ENCODE measurements at places on chromosomes 12 and 14.
A peak's percentile ranks its signal among the peaks of the same experiment; 100 is the strongest.

- DNase-seq = peak; percentile 73
Measured at GRCh38 chr14:20460458-20461224, 593 bp downstream of the PIP4P1 start.

GRCh38 chr14:37903343-37904191 lies 304.1 kb upstream of the SSTR1 start:
- no peak for DNase-seq

DNA sequence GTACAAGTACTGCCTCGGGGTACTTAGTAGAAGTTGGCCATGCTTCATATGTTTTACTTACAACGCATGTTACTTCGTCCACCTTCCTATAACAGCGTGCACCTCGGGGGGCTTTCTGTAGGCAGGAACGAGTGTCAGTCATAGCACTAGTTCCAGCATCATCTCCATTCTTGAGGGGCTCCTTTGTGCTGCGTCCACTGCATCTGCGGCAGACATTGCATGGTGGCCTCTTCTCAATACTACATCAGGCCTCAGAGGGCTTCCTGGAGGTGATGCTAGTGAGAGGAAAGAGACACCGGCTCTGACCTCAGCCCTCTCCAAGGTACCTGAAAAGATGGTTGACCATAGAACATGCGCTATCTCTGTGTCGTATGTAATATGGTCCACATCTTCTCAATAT lies 121.2 kb upstream of the RTL1 start:
- DNase-seq = no peak

DNA sequence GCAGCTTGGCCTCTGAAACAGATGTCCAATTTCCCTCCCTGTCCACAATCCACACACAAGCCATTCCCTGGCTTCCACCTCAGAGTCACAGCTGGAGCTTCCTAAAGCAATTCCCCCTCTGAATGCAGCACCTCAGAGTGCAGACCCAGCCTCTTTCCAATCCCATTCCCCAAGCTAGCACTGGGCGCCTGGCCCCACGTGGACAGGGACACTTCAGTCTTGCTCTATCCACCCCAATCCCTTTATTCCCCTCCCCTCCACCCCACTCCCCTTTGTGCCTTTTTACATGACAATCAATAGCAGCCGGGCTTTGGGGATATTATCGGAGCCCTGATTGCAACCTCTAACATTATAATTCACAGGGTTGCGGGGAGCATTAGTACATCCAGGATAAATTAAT lies 292.6 kb downstream of the TTC8 start:
- DNase-seq = no peak

DNA sequence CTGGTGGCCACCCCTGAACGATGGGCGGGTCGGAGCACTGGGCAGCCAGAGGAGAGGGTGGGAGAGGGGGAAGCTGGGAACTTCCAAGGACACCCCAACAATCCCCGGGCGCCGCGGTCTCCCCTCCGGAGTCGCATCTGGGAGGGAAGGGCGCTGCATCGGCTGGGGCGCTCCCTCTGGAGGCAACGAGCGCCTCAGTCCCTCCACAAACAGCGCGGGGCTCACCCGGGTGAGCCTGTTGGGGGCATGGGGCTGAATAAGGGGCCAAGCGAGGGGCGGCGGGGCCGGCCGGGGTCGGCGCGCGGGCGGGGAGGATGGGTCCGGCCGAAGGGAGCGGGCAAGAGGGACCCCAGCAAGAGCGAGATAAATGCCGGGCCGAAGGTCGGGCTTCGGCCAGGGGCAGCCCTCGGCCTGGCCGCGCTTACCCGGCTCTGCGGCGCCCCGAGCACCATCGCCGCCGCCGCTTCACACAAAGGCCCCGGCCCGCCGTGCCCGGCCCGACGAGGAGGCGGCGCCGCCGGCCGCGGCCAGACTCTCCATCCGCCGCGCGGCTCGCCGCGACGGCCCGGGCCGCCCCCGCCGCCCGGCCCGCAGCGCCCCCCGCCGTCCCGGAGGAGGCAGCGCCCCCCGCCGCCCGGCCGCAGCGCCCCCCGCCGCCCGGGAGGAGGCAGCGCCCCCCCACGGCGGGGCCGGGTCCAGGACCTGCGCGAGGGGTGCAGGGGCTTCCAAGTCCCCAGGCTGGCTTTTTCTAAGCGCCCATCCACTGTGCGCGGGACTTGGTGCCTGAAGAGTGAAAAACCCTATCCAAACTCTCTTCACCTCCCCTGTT lies at the start of gene ZBTB39:
Gene ZBTB39, minus strand, starts transcription at position 567 of the 829 bp plus-strand sequence. CDS start 1,629 bp downstream, outside the sequence.
- peak; percentile 29 for DNase-seq

GRCh38 chr14:73784181-73784987 lies 67.2 kb upstream of the PTGR2 start:
- DNase-seq = peak; percentile 51

- peak; percentile 77 for DNase-seq
Measured at GRCh38 chr14:92651106-92651757, 97.2 kb downstream of the LGMN start.

DNA sequence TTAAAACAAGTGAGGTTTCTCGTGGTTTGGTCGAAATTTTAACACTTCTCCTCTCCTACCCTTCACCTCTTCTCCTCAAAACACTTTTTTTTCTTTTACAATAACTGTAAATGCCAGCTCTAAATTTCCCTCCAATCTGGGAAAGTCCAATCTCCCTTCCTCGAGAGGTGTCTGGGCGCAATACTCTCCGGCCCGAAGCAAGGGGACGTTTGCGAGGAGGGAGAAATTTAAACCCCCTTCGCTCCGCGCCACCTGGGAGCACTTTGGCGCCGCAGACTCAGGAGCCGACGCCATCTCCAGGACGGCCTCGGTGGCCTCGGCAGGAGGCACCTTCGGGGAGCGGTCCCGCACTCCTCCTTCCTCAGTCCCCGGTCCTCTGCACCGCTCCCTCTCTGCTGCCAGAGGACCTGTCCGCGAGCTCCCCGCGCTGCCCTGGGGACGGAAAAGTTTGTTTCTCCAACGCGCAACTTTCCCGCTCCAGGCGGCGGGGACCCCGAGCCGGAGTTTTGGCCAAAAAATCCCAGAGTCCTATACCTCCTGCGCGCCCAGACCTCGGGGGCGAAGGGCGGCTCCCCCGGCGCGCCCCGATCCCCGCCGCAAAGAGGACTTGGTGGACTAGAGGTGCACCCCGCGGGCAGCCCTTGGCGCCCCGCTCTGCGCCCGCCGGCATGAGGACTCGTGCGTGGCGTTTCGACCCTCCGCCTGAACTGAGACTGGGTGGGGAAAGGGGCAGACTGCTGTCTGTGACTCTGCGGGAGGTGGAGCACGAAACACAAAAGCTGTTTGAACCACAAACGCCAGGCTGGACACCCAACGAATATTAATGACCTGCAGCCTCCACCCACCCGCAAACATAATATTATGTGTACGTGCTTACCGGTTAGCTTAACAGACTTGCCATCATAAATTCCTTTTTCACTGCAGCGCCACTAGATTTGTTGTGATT lies 95.2 kb upstream of the HMGA2 start:
- DNase-seq = no peak

DNA sequence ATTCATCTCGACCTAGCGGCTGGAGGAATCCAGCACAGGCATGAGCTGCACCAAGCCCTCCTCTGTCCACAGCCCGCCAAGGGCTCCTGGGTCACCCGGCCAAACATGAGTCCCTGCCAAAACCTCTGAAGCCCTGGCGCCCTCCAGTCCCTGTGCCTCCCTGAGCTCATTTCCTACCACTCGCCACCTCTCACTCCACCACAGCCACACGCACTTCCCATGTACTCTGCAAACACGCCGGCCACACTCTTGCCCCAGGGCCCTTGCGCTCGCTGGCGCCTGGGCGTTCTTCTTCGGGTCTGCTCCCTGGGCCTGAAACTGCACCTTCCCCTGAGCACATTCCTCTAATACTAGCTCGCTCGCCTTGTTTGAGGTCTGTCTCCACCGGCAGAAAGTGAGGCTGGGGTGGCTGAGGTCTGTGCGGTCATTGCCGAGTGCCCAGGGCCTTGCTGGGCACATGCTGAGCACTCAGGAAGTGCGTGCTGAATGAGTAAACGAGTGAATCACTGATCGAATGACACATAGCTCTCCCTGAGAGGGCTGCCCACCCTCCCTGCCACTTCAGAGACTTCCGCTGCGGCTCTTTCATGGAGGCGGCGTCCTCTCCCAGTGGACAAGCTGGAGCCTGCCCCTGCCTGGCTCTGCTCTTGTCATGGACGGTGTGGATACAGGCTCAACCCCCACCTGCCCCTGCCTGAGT lies 33.7 kb upstream of the DLK1 start:
- no peak for DNase-seq

DNA sequence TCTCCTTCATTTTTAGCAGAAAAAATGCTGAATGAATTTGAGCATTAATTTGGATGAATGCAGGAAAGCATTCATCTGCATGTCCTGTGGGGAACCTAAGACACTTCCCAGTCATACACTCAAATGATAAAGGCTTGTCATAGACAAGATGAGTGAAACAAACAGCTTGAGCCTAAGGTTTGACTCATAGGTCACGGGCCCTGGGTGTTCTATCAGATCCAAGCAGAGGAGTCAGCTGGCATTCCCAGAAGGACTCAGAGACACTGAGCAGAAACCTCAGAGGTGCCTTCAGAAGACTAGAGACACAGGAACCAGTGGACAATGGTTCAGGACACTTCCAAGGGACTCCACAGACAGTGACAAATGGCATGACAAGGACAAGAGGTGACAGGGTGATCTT lies 183.9 kb downstream of the NTF3 start:
- no peak for DNase-seq

DNA sequence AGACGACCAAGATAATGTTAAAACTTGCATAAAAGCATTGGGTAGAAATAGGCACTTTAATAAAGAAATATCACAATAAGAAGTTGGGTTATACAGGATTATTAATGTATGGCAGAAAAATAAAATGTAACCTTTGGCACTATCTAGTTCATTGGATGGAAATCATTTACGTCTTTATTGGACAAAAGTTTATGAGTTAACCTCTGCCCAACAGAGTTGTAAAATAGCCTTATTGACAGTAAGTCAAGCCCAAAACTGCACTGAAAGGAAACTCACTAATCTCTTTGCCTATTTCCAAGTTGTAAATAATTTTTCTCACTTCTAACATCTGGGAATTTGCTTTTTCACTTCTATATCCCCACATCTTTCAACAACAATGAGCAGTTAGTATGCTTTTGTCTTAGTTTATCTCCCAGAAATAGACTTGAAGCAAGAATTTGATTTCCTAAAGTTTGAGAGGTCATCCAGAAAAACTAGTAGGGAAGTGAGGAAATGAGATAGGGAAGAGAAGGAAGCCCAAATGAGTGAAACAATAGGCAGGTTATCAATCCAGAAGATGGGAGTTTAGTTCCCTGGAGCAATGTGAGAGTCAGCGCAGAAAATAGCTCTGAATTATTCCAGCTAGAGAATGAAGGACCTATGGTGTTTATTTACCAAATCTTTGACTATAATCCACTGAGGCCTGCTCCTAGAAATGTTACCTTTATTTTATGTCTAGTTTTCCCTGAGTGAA lies 434.8 kb downstream of the CCER1 start:
- DNase-seq = no peak

DNA sequence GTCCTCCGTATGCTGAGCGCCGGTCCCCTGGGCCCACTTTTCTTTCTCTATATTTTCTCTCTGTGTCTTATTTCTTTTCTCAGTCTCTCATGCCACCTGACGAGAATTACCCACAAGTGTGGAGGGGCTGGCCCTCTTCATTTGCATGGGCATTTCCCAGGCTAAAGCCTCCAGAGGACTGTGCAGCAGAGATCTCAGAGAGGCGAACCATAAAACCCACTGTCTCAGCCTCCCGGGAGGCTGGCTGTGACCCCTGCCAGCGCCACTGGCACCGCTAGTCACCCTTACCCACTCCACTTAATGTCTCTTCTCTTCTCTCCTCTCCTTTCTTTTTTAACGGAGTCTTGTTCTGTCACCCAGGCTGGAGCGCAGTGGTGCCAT lies 7.1 kb upstream of the SERPINA9 start:
- no peak for DNase-seq

DNA sequence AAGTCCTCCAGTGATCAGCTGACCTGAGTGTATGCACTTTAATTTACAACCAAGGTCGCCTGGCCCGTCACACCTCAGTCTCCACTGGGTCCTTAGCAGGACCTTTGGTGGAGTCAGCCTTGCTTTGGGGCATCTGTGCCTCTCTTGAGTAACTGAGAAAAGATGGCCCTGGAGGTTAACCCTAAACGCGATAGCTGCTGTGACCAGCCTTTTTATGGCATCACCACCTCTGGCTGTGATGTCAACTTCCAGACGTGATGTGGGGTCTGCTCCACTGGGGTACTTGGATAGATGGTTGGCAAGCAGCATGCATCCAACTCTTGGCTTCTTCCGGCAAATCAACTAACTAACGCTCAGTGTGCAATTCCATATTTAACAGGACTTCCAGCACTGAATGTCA lies 122.8 kb upstream of the RTL1 start:
- no peak for DNase-seq

DNA sequence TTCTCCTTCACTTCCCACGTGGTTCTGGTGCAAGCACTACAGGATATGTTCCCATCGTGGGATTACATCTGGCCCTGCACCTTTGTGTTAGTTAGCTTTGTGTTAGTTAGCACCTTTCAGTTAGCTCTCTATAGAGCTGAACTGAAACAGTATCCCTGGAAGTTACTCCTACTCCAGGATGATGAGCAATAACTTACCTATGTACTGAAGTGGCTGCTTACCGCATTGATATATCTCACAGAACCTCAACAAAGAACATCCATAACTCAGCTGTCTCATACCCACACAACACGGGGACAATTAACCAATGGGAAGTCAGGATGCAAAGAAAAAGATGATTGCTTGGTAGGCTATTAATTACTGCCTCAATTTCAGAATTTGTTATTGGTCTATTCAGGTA lies 146.6 kb downstream of the ASCL4 start:
- DNase-seq = no peak

DNA sequence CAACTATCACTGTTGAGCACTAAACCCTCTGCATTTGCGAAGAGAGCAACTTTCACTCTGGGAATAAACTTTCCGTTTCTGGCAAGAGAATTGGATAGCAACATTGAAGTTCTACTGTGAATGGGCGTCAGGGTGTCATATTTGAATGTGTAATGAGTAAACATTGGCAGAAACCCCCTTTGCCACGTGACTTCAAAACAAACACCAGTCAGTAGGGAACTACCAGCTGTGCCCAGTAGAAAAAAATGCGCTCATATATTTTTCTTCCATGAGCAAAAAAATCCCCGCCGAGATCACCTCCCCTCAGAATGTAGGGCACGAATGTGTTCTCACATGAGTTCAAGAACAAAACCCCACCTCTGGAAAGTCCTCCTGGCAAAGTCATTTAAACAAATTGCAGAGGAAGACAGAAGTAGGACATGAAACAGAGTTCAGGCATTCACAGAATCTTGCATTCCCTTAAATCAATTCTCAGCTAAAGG lies 80.6 kb downstream of the BTG1 start:
- no peak for DNase-seq

Measured in tibial artery (tissue), 4 donors.